ENCODE measurements at places on chromosomes 6 and 20.

GRCh38 chr6:21597801-21598673 lies 4.5 kb downstream of the SOX4 start:
- DNase-seq: no peak

GRCh38 chr6:167163476-167164011 lies 5.8 kb upstream of the GPR31 start:
- DNase-seq: no peak

DNA sequence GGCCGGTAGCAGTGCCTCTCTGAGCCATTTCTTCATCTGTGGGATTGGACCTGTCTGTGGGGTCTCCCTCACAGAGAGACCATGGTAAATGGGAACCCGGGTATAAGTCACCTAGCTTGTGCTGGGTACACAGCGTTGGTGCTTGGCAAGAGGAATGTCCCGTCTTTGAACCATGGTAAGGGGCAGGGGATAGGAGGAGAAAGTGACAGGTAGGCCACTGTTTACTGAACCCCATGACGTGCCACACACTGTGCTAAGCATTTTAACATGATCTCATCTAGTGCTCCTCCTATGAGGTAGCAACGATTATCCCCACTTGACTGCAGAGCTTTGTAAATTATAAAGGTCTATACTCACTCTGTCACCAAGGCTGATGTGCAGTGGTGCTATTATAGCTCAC lies 600 bp upstream of the TNNC2 start:
- DNase-seq: no peak

- peak; percentile 29 for DNase-seq
Measured at GRCh38 chr6:63636518-63637021, 968 bp downstream of the PHF3 start.

DNA sequence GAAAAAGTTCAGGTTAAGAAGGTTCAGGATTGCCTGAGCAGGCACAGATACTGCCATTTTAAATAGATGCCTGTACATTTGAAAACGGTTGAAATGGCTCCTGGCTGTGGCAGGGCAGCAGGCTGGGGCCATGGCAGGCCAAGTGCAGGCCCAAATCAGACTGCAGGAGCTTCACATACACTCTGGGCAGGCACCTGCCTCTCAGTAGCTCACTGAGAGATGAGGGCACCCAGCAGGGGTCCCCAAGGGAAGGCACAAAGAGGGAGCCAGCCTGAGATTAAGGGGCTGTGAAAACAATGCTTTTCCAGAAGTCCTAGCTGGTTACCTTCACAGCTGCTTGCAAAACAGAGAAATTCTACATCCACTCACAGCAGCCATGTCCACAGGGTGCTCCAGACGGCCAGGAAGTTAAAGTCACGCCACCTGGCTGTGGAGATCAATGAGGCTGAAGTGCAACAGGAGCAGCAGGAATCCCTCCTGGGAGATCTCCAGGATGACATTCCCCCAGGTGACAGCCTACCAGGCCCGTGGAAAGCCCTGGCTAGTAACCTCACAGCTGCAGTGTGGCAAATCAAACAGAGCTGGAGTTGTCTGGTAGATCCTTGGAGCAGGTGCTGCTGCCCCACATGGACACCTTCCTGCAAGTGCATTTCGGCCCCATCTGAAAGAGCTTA lies 6.2 kb upstream of the RAET1E start:
- no peak for DNase-seq

GRCh38 chr6:109580519-109580918 lies 97.5 kb upstream of the ZBTB24 start:
- no peak for DNase-seq

DNA sequence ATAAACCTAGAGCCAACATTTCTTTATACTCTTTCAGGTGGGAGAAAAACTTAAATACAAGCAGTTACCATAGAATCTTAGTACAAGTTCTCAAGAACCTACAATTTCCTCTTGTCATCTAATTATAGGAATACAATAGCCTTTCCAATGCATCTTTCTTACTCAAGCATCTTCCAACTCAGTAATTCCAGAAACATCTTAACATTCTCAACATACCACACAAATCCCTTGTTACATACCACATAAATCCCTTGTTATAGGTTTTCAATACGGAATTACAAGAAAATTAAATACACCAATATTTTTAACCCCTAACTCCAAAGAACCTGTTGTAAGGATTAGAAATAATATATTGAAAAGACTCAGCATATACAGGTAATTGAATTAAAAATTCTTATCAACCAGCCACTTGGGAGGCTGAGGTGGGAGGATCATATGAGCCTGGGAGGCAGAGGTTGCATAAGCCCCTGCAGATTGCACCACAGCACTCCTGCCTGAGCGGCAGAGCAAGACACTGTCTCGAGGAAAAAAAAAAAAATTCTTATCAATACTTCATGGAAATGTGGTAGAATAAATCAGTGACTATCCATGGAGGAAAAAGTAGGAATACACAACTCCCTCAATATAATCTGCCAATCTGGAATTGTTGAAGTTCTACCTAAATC lies 127.5 kb upstream of the CCDC28A start:
- no peak for DNase-seq

Data from CD4-positive, alpha-beta T cell treated with Interleukin-15 for 1 hour (primary cell).